ENCODE measurements at places on chromosomes 4 and X. TPM values are rescaled to one million over a fixed set of nuclear protein-coding genes. Genes with fewer than 3 reads are reported as not detected.
A peak's percentile ranks its signal among the peaks of the same experiment; 100 is the strongest.

GRCh38 chr4:183478123-183478522 lies 26.7 kb upstream of the ING2 start:
- H3K4me3 ChIP-seq: no peak overlapping the region
- H3K36me3 ChIP-seq: no peaks in the 10 kb centered on the region
- no peak overlapping the region for H3K27ac ChIP-seq
- H3K4me1 ChIP-seq: no peaks in the 10 kb centered on the region
- no peaks in the 10 kb centered on the region for H3K27me3 ChIP-seq
- DNase-seq: no peak

DNA sequence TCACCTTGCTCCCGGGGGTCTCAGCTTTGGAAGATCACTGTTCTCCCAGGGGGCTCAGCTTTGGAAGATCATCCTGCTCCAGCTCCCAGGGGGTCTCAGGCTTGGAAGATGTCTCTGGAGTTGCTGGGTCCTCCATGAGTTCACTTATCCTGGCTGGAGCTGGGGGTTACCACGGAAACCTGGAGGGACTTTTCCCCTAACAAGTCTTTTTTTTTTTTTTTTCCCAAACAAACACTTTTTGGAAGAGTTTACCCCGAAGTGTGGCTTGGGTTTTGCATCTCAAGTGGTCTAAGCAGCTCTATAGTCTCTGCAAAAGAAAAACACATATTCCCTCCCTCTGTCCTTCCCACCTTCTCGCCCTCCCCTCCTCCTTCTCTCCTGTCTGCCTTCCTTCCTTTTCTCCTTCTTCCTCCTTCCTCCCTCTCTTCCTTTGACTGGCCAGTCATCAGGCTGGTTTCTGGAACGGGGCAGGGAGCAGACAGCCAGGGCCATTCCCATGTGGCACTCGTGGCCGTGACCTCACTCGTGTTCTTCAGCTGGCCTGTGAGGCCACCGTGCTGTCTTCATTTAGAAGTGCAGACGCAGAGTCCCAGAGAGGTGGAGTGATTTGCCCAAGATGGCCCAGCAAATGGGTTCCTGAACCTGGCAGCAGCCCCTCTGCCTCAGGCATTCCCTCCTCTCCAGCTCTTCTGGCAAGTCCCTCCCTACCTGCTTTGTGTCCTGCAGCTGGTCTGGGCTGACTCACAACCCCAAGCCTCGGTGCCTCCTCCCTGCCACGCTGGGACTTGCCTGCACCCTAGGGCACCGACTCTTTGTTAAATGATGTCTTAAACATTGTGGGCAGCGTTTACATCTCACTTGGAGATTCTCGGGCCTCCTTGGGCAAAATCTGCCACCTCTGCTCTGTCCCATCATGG lies 25.9 kb upstream of the HMX1 start:
- no peak overlapping the region for H3K27ac ChIP-seq
- peaks cover 17% of the 10 kb centered on the region for H3K27me3 ChIP-seq
- no peak for DNase-seq
- H3K4me1 ChIP-seq: no peaks in the 10 kb centered on the region
- no peak overlapping the region for H3K4me3 ChIP-seq

DNA sequence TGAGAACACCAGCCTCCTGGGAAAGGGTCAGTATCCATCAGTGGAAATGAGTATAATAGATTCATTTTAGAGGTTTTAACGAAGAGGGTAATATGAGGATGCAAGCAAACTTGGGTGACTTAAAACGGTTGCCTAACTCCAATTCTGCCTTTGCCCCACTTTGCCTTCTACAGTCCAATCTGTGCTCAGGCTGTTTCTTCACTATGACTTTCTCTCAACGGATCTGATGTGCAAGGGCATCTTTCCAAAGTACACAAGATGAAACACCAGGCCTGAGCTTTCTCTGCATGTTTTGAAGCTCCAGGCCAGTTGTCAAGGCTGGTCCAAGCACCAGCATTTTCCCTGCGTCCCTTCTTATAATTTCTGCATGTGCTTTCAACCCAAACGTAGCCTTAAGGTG lies 68.0 kb upstream of the TMEM164 start:
- H3K4me3 ChIP-seq: no peak overlapping the region
- H3K36me3 ChIP-seq: no peaks in the 10 kb centered on the region
- no peak for DNase-seq
- peaks cover 2% of the 10 kb centered on the region for H3K27me3 ChIP-seq

DNA sequence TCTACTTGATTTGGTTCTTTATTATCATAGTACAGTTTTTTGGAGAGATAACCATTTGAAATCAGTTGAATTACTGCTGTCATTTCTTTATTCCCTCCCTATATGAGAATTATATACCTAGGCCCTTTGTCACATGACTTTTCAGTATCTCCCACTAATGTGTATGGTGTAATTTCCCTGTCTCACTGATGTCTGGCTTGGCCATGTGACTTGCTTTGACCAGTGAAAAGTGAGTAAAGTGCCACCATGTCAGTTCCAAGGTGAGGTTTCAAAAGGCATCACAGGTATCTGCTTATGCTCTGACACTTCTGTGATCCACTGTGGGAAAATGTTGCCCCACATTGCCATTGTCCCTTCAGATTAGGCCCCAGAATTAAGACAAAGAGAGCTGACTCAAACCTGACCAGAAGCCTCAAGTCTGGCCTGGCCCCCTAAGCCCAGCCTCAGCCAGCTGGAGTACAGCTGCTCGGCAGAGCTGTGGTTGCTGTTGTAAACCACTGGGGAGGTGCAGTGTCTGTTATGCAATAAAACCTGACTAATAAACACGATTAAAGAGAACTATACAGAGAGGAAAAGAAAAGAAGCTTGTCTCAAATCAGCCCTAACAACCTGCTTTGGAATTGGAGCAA lies 27.5 kb downstream of the SETD7 start:
- no peak for DNase-seq
- H3K4me3 ChIP-seq: no peak overlapping the region
- H3K27me3 ChIP-seq: no peaks in the 10 kb centered on the region
- peaks cover 34% of the 10 kb centered on the region for H3K36me3 ChIP-seq
- no peak overlapping the region for H3K27ac ChIP-seq

DNA sequence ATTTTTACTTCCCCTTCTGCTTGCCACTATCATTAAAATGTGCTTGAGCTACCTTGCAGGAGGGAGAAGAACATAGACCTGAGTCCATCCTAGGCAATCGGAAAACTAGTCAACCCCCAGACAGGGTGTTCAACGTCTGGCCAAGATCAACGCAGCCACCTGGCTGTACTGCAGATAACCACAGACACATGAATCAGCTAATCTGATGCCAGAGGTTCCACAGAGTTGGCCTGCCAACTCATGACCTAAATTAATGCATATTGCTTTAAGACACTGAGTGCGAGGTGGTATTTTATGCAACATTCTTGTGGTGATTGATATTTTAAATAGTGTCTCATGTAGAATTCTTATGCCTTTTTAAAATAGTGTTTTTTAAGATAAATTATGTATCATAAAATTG lies 1283.8 kb upstream of the PABPC4L start:
- no peaks in the 10 kb centered on the region for H3K27me3 ChIP-seq
- H3K36me3 ChIP-seq: no peaks in the 10 kb centered on the region
- H3K27ac ChIP-seq: no peak overlapping the region
- H3K4me3 ChIP-seq: no peak overlapping the region
- no peaks in the 10 kb centered on the region for H3K4me1 ChIP-seq

GRCh38 chr4:174808836-174809235 lies 20.2 kb downstream of the GLRA3 start:
- no peak for DNase-seq
- H3K27ac ChIP-seq: no peak overlapping the region
- H3K4me3 ChIP-seq: no peak overlapping the region
- H3K36me3 ChIP-seq: no peaks in the 10 kb centered on the region
- H3K27me3 ChIP-seq: no peaks in the 10 kb centered on the region

DNA sequence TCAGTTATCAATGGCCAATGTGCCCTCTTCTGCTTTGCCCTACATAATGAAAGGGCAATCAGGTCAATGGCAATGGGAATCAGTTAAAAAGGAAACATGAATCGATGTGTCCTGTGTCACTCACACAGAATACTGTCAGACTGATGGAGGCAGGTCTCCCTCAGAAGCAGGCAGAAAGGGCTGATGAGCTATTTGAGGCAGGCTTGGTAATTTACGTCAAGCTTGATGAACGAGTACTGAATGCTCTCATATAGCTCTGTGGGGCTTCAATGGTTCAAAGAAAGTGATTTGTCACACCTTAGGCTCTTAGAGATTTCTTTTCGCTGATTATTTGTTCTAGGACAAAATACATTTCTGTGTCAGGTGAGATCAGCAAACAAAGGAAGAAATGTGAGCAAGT lies 22.6 kb upstream of the TBC1D1 start:
- no peak overlapping the region for H3K27ac ChIP-seq
- H3K36me3 ChIP-seq: peaks cover 33% of the 10 kb centered on the region

- H3K27ac ChIP-seq: no peak overlapping the region
- no peaks in the 10 kb centered on the region for H3K4me1 ChIP-seq
- no peaks in the 10 kb centered on the region for H3K27me3 ChIP-seq
- no peak for DNase-seq
Observed at GRCh38 chr4:134636338-134637051, 434.9 kb upstream of the PABPC4L start.

GRCh38 chrX:55326985-55327384 lies 62.3 kb upstream of the PAGE3 start:
- peaks cover 3% of the 10 kb centered on the region for H3K27me3 ChIP-seq
- no peak for DNase-seq
- H3K4me3 ChIP-seq: no peak overlapping the region
- no peaks in the 10 kb centered on the region for H3K36me3 ChIP-seq
- no peak overlapping the region for H3K27ac ChIP-seq

DNA sequence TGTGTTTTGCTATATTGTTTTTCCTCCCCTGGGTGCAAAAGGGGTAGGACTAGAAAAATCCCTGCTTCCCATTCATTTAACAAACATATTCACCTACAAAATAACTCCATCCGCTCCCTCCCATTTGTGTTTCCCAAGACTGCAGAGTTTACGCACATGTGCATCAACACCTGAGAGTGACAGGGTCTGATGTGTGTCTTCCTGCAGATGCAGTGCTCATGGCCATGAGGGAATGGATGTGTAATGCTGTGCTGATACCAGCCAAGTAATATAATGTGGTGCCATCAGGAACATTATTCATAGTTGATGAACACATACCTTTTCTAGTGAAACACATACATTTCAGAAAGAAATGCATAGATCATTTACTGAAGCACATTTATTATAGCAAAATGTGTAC lies 83.2 kb downstream of the CXXC4 start:
- no peak overlapping the region for H3K4me3 ChIP-seq
- H3K36me3 ChIP-seq: no peaks in the 10 kb centered on the region
- H3K27me3 ChIP-seq: no peaks in the 10 kb centered on the region
- no peak overlapping the region for H3K27ac ChIP-seq
- H3K4me1 ChIP-seq: no peaks in the 10 kb centered on the region
- no peak for DNase-seq

- no peak overlapping the region for H3K4me3 ChIP-seq
- H3K36me3 ChIP-seq: peaks cover 17% of the 10 kb centered on the region
- peaks cover 4% of the 10 kb centered on the region for H3K4me1 ChIP-seq
- H3K27me3 ChIP-seq: no peaks in the 10 kb centered on the region
- DNase-seq: no peak
Observed at GRCh38 chr4:55884093-55884850, 30.8 kb downstream of the EXOC1 start.

DNA sequence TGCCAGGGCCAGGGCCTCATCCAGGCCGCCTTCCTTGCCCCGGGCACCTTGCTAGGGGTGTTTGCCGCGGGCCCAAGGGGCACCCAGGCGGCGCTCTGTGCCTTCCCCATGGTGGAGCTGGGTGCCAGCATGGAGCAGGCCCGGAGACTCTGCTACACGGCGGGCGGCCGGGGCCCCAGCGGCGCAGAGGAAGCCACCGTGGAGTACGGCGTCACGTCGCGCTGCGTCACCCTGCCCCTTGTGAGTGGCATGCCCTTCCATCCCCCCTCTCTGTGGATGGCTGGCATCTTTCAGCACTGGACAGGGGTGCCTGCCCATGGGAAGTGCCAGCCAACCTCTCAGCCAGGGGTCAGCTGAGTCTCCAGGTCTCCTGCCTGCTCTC lies 3.6 kb downstream of the PLXNB3 start:
- no peak for DNase-seq
- H3K4me3 ChIP-seq: no peak overlapping the region
- no peaks in the 10 kb centered on the region for H3K36me3 ChIP-seq
- no peak overlapping the region for H3K27ac ChIP-seq

GRCh38 chrX:153635788-153636668 lies 11.0 kb upstream of the DUSP9 start:
- H3K4me3 ChIP-seq: no peak overlapping the region
- DNase-seq: peak; percentile 56
- no peaks in the 10 kb centered on the region for H3K4me1 ChIP-seq
- H3K27me3 ChIP-seq: peaks cover 4% of the 10 kb centered on the region

DNA sequence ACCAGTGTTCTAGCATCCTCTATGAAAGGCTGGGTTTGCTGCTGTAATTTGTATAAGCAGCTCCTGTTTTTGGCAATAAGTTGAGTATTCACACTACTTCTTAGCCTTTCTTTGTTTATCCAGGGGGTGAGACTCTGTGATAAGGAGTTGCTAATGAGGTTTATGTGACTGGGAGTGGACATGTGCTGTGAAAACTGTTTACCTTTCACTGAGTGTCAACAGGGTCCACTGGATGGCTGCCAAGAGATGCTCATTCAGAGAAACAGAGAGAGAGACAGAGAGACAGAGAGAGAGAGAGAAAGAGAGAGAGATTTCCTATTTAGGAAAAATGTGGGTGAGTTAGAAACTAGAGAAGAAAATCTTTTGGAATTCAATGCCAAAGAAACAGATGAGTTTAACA lies 233.9 kb downstream of the CHIC2 start:
- no peaks in the 10 kb centered on the region for H3K36me3 ChIP-seq
- no peak for DNase-seq
- H3K4me3 ChIP-seq: no peak overlapping the region
- no peaks in the 10 kb centered on the region for H3K4me1 ChIP-seq

DNA sequence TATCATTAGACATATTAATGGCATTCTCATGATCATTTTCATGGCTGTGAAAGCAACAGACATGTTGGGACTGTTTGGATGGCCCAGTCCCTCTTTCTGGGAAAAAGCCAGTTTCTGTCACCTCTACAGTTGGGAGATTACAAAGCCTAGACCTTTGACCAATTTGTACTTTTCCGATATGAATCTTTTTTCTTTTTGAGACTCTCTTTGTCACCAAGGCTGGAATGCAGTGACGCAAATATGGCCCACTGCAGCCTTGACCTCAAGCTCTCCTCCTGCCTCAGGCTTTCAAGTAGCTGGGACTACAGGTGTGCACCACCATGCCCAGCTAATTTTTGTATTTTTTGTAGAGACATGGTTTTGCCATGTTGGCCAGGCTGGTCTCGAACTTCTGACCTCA lies 9.4 kb downstream of the TBC1D25 start:
- peaks cover 16% of the 10 kb centered on the region for H3K36me3 ChIP-seq
- H3K4me1 ChIP-seq: no peaks in the 10 kb centered on the region
- H3K27me3 ChIP-seq: no peaks in the 10 kb centered on the region
- no peak overlapping the region for H3K4me3 ChIP-seq

- H3K27me3 ChIP-seq: no peaks in the 10 kb centered on the region
- H3K27ac ChIP-seq: no peak overlapping the region
- no peaks in the 10 kb centered on the region for H3K4me1 ChIP-seq
- H3K36me3 ChIP-seq: no peaks in the 10 kb centered on the region
Observed at GRCh38 chr4:8283631-8284121, 14.1 kb downstream of the HTRA3 start.

OTC gene
- not detected for total RNA-seq

LRP2BP gene
- total RNA-seq: 0.60 TPM

ASMT gene
- 0.51 TPM for total RNA-seq

N4BP2 gene
- 16.2 TPM for total RNA-seq

SLC2A9 gene
- total RNA-seq: 0.76 TPM

MAOB gene
- 0.09 TPM for total RNA-seq

TXK gene
- 11.2 TPM for total RNA-seq

HTR2C gene
- not detected for total RNA-seq

GAB3 gene
- 2.9 TPM for total RNA-seq
